Cerebellum (tissue), 4 donors: ENCODE measurements at places on chromosomes 2 and 18.
A peak's percentile ranks its signal among the peaks of the same experiment; 100 is the strongest.

DNA sequence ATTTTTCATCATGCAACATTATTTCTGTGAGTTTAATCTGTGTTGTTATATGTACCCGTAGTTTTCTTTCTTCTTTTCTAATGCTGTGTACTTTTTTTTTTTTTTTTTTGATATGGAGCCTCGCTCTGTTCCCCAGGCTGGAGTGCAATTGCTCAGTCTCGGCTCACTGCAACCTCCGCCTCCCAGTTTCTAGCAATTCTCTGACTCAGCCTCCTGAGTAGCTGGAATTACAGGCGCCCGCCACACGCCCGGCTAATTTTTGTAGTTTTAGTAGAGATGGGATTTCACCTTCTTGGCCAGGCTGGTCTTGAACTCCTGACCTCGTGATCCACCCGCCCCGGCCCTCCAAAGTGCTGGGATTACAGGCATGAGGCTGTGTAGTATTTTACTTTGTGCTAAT, 155.4 kb downstream of the GALR1 start:
- DNase-seq, result no peak

- DNase-seq, result no peak
Measured at GRCh38 chr18:995629-996028, 91.0 kb downstream of the ADCYAP1 start.

- peak; percentile 40 for DNase-seq
Measured at GRCh38 chr18:26405190-26405801, 143.1 kb downstream of the KCTD1 start.

DNA sequence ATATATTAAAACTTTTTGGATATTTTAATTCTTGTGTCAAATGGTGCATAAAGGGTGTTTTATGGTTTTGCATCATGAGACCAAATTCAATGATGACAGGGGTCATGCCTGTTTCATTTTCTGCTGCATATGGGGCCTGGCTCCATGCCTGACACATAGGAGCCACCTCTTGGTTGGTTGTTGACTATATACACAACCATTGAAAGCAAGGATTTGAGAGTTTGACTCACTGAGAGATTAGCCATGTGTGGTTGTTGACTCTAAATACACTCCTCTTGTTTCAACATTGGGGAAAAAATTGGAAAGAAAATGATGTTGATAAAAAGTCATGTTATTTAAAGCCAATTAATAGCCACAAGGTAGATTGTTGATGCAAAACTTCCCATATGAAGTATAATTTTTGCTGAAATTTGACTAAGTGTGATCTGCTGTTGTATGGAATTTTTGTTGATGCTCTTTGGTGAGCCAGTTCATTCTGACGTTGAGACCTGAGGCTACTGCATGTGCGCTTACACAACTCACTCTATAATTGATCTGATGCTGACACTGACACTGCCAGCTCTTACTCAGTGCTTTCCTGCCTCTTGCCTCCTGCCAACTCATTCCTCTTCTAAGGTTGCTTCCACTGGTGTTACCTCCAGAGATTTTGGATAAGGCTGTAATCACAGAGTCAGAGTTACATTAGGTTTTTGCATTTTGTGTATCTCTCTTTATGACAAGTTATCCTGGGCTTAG, 446.2 kb upstream of the SLC14A2 start:
- DNase-seq, result no peak

DNA sequence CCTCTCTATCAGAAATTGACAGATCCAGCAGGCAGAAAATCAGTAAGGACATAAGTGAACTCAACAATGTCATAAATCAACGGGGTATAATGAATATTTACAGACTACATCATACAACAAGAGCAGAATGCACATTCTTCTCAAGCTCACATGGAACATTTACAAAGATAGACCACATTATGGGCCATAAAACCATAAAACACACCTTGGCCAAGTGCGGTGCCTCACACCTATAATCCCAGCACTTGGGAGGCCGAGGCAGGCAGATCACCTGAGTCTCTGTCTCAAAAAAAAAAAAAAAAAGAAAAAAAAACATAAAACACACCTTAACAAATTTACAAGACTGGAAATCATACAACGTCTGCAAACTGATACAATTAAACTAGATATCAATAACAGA, 36.7 kb downstream of the FBXO15 start:
- DNase-seq, result no peak

DNA sequence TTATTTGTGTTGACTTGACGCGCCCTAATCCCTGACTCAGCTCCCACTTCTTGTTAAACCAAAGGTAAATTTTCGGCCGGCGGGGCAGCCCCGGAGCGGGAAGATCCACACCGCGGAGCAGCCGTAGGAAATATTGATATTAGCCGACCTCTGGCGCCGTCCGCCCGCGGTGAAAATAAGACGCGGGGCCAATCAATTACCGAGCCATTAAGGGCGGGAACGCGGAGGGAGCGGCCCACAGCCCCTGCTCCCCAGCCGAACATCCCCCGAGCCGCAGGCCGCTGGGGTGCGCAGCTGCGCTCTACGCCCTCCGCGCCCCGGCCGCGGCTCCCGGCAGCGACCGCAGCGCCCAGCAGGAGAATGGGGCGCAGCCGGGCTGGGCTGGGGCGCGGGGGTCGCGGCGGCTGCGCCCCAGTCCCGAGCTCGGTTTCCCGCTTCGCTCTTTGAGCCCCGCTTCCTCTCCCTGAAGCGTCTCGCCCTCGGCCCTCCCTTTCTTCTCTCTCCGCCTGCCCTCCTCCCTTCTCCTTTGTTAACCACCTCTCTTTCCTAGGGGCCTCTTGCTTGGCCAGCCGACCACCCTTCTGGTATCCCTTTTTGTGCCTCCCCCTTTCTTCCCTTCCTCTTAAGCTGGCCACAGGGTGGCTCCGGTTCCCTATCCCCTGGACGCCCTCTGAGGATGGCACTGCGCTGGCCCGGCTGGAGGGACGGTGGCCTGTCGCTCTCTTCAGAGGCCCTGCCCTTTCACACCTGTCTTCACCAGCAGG, 40.9 kb downstream of the CELF4 start:
- DNase-seq, result no peak

DNA sequence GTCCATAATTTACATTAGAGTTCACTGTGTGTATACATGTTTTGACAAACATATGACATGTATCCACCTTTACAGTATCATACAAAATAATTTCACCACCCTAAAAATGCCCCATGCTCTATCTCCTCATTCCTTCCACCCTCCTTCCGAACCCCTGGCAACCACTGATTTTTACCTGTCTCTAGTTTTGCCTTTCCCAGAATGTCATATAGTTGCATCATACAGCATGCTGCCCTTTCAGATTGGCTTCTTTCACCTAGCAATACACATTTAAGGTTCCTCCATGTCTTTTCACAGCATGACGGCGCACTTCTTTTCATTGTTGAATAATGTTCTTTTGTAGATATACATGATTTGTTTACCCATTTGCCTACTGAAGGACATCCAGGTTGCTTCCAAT, 10.4 kb downstream of the LRPPRC start:
- DNase-seq, result no peak

DNA sequence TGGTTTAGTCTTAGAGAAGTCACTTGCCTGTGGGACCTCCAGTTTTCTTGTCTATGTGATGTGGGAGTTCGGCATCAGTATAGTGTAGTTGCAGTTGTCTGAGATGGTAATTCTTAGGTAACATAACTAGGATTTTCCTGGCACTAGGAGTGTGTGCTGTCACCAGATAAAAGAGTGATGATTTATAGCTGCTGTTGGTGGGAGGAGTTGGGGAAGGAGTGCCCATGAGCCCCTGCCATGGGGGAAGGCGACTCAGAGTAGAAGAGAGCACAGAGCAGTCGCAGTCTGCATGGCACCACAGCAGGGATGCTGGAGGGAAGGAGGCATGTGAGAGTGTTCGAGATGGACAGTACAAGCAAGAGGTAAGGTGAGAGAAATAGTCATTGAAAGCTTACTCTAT, 38.7 kb downstream of the ATP9B start:
- DNase-seq, result no peak

DNA sequence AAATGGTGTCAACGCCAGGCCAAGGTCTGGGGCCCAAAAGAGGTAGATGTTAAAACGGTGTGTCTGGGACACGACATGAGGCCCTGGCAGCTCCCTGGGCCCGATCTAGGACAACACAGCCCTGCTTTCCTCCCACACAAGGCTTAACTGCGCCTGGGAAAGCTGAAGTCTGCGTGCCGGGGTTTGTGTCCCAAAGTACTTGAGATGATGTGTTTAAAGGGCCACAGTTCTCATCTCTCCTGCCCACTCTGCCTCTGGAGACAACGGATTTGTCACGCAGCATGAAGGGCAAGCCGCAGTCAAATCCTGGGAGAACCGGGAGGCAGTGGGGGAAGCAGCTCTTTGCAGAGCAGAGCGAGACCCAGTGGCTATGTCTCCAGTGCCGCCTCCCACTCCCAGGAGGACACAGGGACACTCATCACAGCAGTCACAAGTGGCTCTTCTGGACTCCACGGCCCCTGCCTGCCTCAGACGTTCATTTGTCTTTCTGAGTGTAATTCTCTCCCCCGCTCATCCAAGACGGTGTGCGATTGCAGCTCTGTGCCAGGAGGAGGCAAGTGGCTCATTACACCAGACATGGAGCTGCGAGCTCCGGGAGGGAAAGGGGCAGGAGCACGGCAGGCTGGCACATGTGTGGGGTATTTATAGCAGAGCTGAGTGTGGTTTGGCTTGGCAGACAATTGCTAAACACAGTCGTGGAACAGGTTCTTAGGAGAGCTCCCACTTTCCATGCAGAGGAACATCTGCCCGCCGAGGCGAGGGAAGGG, 57.7 kb upstream of the SEMA4C start:
- DNase-seq, result peak; percentile 45

DNA sequence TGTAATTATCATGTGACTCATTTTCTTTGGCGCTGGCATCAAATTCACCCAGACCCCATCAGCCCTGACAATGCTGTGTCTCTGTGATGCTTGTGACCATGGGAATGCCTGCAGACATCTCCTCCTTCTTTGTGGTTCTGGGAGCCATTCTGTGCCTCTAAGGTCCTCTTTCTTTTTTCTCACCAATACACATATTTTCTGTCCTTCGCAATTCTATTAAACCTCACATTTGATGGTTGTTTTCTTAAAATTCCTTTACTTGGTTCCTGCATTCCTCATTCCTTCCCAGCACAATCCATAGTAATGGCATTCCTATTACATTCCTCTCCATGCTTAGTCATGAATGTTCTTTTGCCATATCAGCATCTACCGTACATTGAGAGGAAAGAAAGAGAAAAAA, 375.3 kb downstream of the PIK3C3 start:
- no peak for DNase-seq

GRCh38 chr2:20632446-20632990, 18.4 kb downstream of the HS1BP3 start:
- DNase-seq, result no peak

DNA sequence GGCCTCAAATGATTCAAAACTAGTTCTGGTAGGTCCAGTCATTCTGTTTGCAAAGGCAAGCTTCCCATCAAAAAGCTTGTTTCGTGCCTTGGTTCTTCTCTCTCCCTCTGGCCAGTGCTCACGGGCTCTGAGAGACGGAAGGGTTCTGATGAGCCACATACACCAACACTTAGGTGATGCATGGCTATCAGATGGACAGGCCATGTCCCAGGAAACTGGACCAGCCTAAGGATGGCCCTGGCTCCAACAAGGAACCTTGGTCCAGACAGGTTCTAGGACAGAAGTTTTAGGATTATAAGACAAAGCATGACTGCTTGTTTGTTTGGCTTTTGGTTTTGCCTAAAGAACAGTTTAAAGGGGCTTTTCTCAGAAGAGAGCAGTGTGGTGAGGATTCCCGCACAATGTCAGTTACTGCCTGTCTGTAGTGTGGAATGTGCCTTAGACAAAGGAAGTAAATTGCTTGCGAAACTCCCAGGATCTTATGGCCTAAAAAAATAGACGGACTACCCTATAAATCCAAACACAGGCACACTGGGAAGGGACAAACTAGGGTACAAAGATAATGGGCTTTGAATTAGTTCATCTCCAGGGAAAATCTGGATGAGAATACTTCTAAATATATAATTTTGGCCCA, 10.3 kb downstream of the CYP1B1 start:
- no peak for DNase-seq

DNA sequence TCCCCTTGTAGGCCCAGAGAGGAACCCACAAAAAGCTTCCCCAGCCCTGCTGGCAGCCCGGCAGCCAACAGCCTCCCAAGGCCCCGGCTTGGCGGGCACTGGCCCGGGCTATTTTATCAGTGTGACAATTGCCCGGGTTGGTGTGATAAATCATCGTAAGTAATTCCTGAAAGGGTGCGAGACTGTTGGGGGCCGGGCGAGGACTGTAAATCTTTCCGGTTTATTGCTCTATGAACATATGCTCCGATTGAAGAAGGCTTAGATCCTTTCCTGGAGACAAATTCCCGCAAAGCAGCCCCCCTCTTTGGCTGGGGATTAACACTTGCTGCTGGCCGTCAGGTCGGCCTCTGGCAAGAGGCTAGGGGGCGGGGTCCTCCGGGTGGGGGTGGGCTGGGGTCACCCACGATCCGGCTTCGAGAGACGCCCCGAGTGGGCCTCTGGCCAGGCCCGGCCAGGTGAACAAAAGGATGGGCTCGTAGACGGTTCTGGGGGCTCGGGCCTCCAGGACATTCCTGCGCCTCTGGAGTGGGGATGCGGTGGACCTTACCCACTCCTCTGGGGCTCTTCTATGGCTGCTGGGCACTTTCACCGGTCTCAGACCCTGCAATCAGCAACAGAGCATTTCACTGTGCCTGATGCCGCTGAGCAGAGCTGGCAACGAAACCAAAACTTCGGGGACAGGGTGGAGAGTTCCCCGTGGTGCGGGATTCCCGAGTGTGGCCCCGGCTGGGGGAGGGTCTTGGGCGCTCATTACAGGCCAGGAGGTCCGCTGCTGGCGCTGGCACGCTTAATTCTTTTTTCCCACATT, 2.0 kb downstream of the HOXD3 start:
- DNase-seq, result no peak

DNA sequence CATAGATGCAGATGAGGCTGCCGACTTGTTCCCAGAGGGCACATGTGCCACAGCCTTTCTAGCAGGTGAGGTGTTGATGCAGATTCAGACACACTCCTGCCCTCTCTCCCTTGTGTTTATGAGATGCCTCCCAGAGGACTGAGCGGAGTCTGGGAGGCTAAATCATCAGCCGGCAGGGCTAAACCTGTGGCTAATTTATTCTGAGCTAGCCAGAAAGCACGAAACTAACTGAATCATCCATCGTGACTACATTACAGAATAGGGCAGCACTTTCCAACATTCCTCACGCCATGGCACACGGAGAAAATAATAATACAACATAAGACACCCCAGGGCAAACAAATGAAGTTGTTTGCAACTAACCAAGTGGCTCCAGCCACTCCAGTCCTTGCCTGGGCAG, 101.7 kb upstream of the FZD7 start:
- no peak for DNase-seq

DNA sequence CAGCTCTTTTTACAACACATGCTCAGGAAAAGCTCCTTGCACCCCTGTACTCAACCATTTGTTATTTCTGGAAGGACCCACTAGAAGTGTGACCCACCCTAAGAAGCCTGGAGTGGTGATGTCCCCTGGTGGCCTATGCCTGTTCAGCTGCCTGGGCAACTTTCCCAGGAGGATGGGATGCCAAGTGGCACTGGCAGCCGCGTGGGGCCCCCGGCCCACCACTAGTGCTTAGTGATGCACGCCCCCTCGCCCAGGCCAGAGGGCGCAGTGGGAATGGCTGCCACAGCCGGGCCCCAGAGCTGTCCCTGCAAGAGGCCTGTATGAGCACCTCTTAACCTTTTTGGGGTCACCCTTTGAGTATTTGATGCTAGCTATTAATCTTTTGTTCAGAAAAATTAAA, 18.1 kb downstream of the IMPA2 start:
- DNase-seq, result no peak

GRCh38 chr2:240946046-240946445, 39.9 kb downstream of the CROCC2 start:
- peak; percentile 48 for DNase-seq

- no peak for DNase-seq
Measured at GRCh38 chr18:58525517-58525916, 103.4 kb downstream of the ALPK2 start.

GRCh38 chr18:29191263-29191662, 1014.3 kb upstream of the CDH2 start:
- no peak for DNase-seq
